ENCODE measurements at places on chromosomes 4 and X.
A peak's percentile ranks its signal among the peaks of the same experiment; 100 is the strongest.

GRCh38 chrX:78102091-78102490, 2.0 kb upstream of the PGK1 start:
- DNase-seq: no peak

GRCh38 chrX:17375367-17375636, 302 bp downstream of the NHS start:
- DNase-seq: no peak

GRCh38 chr4:115076691-115077090, 36.7 kb downstream of the NDST4 start:
- no peak for DNase-seq

DNA sequence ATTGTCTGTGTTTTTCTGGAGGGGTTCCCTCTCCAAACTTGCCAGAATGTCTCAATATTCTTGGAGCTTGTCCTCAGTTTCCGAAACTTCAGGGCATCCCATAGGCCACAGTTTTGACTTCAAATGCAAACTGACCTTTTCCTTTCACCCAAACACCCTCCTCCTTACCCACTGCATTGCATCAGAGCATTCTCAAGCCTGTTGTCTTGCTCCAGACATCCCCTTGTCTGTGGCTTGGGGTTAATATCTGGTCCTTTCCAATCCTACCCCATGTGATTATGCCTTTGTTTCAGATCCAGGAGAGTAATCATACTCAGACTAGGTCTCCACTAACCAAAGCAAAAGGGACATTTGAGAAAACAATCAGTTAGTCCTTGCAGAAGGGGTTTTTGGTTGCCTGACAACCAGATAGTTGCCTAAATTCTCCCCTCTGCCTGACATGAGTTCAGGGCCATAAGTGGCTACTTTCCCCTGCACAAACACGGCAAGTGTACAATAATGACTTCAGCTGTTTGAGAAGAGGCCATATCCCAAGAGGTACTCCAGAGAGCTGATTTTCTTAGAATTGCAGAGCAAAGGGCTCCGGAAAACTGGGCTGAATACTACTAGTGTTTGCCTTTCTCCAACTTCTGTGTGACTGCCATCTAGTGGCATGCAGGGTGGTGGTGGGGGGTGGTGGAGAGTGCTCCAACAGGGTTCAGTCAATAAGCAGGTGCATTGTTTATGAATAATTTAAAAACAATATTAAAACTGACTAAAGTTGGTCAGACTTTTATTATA, 130.2 kb downstream of the CHRDL1 start:
- DNase-seq: no peak

- DNase-seq: no peak
These were observed 139.4 kb downstream of the EVC2 start for GRCh38 chr4:5568931-5569330.

- no peak for DNase-seq
These were observed 163.2 kb downstream of the DCK start for GRCh38 chr4:71156616-71157015.

DNA sequence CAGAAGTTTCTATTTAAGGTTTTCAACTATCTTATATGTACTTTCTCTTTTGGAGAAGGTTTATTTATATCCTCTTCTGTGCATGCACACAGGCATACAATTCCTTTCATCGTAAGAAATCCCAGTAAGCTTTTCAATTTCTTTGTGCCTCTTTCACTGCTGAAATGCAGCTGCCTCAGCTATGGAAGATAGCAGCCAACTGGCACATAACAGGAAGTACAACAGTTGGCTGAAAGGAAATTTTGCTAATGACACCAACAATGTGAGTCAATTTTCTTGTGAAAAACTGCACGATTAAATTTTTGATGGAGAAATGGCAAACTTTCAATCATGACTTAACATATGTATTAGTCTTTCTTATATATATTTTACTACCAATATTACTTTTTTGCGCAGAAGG, 74.5 kb upstream of the PAQR3 start:
- no peak for DNase-seq

DNA sequence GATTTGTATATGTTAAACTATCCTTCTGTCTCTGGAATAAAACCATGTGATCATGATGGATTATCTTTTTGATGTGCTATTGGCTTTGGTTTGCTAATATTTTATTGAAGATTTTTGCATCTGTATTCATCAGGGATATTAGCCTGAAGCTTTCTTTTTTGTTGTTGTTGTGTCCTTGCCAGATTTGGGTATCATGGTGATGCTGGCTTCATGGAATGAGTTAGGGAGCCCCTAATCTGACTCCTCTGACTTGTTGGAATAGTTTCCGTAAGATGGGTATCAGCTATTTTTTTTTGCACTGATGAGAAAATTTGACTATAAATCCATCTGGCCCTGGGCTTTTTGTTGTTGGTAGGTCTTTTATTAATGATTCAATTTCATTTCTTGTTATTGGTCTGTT, 45.7 kb downstream of the ATP10D start:
- DNase-seq: no peak

DNA sequence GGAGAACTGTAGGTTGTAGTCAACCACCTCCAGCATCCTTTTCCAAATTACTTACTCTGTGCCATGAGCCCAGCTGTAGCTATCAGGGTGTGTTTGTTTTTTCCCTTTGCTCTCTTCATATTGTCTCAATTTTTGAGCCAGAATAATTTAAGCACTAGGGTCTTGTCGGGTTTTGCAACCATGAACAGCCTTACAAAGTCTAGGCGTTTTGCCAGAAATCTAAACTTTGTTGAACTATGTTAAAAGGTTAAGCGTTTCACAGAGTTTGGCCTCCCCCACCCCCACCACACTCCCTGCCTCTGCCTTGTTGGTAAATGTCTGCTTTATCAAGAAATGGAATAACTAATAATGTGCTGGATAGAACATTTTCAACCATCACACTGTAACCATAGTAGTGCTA, 190.6 kb upstream of the TTC29 start:
- DNase-seq: no peak

- no peak for DNase-seq
These were observed 181.7 kb upstream of the TBC1D9 start for GRCh38 chr4:140937866-140938265.

DNA sequence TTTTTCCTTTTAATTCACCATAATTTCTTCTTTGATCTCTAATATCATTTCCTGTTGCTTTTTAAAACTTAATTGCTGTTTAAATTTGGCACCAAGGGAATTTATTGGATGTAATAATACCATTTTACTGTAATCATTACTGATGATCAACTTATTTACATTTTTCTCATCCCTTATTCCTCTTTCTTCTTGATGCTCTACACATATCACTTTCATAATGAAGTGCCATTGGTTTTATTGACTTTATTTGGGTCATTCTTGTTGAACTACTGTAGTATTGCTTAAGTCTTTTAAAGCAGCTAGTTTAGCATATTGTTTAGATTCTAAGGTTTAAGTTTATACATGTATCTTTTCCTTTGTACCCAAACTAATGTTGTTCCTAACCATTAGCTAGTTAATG, 130.7 kb downstream of the SLC4A4 start:
- DNase-seq: no peak

DNA sequence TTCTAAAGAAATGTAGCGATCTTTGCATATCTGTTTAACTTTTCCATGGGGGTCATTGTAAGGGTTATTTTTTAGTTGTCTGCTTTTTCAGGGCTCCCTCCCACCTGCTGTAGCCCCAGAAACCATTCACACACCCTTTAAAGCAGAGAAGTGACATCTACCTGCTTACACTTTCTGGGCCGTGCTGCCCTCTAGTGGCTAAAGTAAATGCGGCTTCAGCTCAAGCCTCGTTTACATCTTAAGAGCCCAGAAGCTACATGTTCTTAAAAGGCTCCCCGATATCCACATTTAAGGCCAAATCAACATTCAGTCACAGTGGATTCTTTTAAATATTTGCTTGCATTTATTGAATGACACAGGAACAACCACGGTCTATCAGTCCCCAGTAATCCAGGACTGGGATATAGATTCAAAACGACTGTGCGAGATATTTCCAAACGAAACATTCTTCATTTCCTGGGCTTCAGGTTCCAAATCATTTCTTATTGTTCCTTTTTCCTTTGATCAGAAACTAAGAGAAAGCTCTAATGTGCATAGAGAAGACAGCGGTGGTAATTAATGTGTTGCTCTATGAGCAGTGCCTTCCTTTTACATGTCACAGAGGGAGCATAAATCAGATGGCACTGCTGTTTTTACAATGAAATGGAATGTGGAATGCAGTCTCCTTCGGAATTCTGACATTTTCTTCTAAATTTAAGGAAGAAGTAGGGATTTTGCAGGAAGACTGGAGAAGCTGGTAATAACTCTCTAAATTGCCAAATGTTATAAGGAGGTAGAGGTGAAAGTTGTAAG, 119.9 kb downstream of the RASGEF1B start:
- DNase-seq: peak; percentile 25

DNA sequence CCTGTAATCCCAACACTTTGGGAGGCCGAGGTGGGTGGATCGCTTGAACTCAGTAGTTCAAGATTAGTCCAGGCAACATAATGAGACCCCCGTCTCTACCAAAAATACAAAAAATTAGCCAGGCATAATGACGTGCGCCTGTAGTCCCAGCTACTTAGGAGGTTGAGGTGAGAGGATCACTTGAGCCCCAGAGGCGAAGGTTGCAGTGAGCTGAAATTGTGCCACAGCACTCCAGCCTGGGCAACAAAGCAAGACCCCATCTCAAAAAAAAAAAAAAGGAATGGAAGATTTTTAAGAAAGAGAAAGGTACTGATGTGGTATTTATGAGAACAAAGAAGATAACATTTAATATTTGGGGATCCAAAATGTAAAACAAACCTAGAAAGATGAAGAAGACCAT, 27.0 kb upstream of the NMU start:
- DNase-seq: no peak

GRCh38 chrX:48937054-48937907, 18.5 kb upstream of the PIM2 start:
- DNase-seq: no peak

GRCh38 chr4:53651156-53651735, 60.0 kb upstream of the LNX1 start:
- DNase-seq: no peak

GRCh38 chr4:6195602-6196319, 4.6 kb downstream of the JAKMIP1 start:
- no peak for DNase-seq

- DNase-seq: no peak
These were observed 581.5 kb downstream of the STIM2 start for GRCh38 chr4:27442146-27442545.

DNA sequence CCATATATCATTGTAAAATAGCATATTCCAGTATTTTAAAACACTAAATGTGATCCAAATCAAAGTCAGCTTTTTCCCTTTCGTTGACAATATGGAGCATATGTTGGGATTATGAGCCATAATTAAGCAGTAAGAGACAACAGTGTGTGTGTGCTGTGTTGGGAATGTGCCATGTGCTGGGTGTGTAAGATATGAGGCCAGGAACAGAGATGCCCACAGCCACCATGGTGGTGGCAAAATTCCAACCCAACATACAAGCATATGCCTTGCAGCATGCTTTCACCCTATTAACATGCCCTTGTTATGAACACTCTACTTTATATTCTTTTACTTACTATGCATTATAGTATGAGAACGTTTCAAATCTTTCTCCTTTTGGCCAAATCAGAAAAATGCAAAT, 1560.4 kb upstream of the TENM3 start:
- DNase-seq: no peak

- DNase-seq: no peak
These were observed 550.9 kb upstream of the BOD1L1 start for GRCh38 chr4:14178421-14178820.

DNA sequence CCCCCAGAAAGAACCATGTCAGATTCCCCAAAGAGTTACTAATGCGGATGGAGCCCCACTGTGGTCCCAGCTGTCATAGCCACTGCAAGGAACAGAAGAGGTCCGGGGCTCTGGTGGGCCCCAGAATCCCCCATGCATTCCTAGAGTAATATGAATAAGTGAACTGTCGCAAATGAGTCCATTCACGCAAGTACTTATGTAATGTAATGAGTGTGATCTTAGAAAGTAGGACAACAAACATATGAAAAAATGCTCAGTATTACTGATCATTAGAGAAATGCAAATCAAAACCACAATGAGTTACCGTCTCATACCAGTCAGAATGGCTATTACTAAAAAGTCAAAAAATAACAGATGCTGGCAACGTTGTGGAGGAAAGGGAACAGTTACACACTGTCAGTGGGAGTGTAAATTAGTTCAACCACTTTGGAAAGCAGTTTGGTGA, 141.5 kb upstream of the RBPJ start:
- DNase-seq: no peak

- peak; percentile 34 for DNase-seq
These were observed 169.0 kb downstream of the CORIN start for GRCh38 chr4:47668810-47669408.

DNA sequence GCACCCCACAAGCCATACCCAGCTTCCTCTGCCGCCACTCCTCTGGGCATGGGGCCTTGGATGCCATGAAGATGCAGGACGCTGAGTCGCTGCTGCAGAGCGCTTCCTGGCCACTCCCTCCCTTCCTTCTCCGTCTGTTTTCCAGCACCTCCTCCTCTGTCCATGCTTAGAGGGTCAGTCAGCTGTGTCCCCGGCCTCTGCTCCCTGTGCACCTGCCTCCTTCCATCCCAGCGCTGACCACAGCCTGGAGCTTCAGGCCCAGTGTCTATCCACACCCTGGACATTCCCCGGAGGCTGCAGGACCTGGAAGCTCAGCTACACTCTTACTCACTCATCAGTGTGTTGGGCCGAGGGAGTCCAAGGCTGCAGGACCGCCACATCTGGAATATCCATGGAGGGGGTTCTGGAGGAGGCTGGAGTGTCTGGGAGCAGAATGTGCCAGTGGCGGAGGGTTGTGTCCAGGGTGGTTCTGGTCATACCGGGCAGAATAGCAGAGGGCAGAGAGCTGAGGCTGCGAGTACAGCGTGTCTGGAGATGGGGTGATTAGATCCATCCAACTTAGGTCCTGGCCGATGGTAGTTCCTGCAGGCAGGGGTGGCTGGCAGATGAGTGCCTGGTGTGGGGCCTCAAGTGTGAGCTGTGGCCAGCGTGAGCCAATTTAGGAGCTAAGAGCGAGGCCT, 58.6 kb upstream of the ADRA2C start:
- DNase-seq: no peak

- no peak for DNase-seq
These were observed 29.9 kb upstream of the MSANTD1 start for GRCh38 chr4:3218824-3219760.

GRCh38 chr4:78337244-78338020, 214.1 kb upstream of the ANXA3 start:
- no peak for DNase-seq

- DNase-seq: no peak
These were observed 53.0 kb upstream of the HPSE start for GRCh38 chr4:83387476-83388312.

GRCh38 chr4:153374442-153374841, 30.0 kb downstream of the MND1 start:
- no peak for DNase-seq

- DNase-seq: no peak
These were observed 19.5 kb downstream of the KIAA0232 start for GRCh38 chr4:6802025-6802424.

GRCh38 chr4:2927016-2927695, 36.0 kb downstream of the NOP14 start:
- no peak for DNase-seq

DNA sequence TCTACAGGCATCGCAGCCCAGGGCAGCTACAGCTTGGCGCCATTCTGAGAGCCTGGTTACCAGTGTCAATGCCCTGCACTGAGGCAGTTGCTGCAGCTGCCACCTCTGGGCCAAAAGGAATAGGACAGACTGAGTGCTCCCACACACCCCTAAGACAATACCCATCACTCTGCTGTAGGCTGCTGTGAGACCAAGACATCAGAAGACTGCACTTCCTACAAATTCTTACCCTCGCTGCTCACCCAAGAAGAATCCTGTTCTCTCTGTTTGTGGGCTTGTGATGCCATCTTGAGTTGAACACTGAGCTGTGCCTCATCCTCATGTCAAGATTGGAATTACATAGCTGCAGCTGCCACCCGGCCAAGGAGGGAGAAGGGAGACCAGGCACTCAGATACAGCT, 1847.0 kb upstream of the PCDH10 start:
- no peak for DNase-seq
